ENCODE measurements at places on chromosomes 6 and 20. TPM values are rescaled to one million over a fixed set of nuclear protein-coding genes. Genes with fewer than 3 reads are reported as not detected.
A peak's percentile ranks its signal among the peaks of the same experiment; 100 is the strongest.

- no peaks in the 10 kb centered on the region for H3K27me3 ChIP-seq
- H3K27ac ChIP-seq, result no peak overlapping the region
- no peak for DNase-seq
- H3K4me3 ChIP-seq, result no peak overlapping the region
- H3K36me3 ChIP-seq, result no peaks in the 10 kb centered on the region
These were observed 147.0 kb downstream of the CDH26 start for GRCh38 chr20:60104993-60105803.

GRCh38 chr6:61649845-61650244 lies 636.2 kb downstream of the KHDRBS2 start:
- no peak for DNase-seq
- H3K4me3 ChIP-seq, result no peak overlapping the region
- H3K27ac ChIP-seq, result no peak overlapping the region
- no peaks in the 10 kb centered on the region for H3K4me1 ChIP-seq
- no peaks in the 10 kb centered on the region for H3K27me3 ChIP-seq
- H3K36me3 ChIP-seq, result no peaks in the 10 kb centered on the region

DNA sequence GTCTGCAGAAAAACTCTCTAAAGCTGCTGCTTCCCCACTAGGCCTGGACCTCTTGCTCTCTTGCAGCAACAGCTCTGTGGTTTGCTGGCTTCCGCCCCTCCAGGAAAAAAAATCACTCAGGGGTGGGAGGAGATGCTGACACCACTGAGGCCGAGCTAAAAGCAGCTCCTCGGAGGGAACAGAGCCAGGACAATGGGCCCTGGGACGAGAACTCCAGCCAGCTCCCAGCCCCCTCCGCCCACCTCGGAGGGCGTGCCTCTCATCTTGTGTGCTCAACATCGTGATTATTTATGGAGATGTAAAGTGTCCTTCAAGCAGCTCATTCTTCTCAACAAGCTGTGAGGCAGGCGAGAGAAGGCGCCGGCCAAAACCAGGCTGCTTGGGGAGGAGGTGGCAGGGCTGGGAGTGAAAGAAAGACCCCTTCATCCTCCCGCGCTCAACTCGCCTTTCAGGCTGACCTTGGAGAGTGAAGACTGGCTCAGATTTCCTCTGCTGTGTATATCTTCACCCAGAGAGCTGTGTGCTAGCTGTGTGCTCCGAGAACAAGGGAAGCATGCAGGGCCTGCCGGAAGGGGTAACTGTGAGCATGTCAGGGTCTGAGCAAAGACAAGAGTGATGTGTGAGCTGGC lies 53.5 kb upstream of the LRFN2 start:
- no peaks in the 10 kb centered on the region for H3K4me1 ChIP-seq
- H3K27ac ChIP-seq, result no peak overlapping the region
- no peaks in the 10 kb centered on the region for H3K36me3 ChIP-seq
- peaks cover 3% of the 10 kb centered on the region for H3K27me3 ChIP-seq
- no peak for DNase-seq

DNA sequence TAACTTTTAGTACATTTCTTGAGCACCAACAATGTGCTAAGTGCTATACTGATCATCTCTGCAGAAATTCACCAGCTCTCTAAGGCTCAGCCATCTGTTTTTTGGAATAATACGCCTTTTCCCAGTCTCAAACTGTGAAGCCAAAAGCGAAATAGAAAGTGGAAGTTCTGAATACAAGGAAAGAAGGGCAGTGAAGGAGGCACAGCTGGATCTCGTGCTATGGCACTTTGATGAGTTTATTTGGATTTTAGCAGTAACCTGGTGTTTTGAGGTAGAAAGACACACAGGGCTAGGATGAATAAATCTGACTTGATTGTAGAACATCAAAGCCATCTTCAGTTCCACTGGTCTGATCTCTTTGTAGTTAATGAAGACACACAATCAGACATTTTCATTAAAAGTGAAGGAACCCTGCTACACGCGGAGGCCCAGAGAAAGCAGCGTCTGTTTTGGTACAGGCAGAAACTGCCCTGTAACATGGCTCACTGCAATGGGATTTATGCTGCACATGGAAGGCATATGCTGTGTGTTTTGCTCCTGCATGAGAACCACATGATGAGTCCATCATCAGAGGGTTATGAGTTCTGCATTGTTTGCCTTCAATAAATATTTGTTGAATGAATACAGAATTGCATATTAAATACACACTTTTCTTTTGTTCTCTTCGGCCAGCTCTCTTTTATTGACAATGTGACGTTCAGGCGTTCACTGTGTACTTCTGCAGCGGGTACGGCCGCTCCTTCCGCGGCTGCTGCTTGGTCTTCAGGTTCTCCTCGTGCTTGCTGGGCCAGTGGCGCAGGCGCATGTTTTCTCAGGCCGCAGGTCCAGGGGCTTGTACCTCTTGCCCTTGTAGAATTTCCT lies 100.9 kb downstream of the PREP start:
- no peaks in the 10 kb centered on the region for H3K4me1 ChIP-seq
- DNase-seq, result no peak
- H3K27me3 ChIP-seq, result no peaks in the 10 kb centered on the region
- H3K4me3 ChIP-seq, result no peak overlapping the region

GRCh38 chr6:7042654-7043545 lies 64.9 kb upstream of the RREB1 start:
- peak; percentile 56 for DNase-seq
- H3K27me3 ChIP-seq, result no peaks in the 10 kb centered on the region
- peaks cover 26% of the 10 kb centered on the region for H3K4me1 ChIP-seq
- peak overlapping the region; percentile 8 for H3K4me3 ChIP-seq
- no peaks in the 10 kb centered on the region for H3K36me3 ChIP-seq
- H3K27ac ChIP-seq, result peak overlapping the region; percentile 81

DNA sequence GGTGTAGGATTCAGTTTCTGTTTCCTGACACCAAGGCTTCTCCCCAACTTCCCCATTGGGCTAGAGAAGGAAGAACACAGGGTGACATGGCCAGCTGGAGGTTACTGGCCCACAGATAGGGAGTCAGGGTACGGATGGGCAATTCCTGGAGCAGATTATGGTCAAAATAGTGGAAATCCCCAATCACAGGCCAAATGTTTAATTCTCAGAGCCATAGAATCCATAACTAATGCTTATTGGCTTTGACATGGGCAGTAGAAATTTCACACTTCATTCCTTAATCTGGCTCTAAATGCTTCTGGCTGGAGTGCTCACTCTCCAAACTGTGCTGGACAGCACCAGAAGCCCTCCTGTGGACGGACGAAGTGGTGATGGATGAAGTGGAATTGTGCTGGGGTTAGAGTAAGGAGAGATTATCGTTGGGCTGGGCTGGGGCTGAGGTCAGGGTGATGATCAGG lies 887 bp downstream of the SIGLEC1 start:
- H3K4me1 ChIP-seq, result no peaks in the 10 kb centered on the region
- H3K27ac ChIP-seq, result no peak overlapping the region
- no peaks in the 10 kb centered on the region for H3K27me3 ChIP-seq
- H3K36me3 ChIP-seq, result no peaks in the 10 kb centered on the region

- peaks cover 6% of the 10 kb centered on the region for H3K27me3 ChIP-seq
- no peak overlapping the region for H3K4me3 ChIP-seq
- no peak overlapping the region for H3K27ac ChIP-seq
- H3K36me3 ChIP-seq, result no peaks in the 10 kb centered on the region
- no peaks in the 10 kb centered on the region for H3K4me1 ChIP-seq
- DNase-seq, result peak; percentile 38
These were observed 31.0 kb downstream of the NPEPL1 start for GRCh38 chr20:58723628-58723984.

CRISP2 gene
- not detected for total RNA-seq

TP53TG5 gene
- not detected for total RNA-seq

DCDC2 gene
- total RNA-seq, result 191 TPM

CNKSR3 gene
- 31.8 TPM for total RNA-seq

SRMS gene
- not detected for total RNA-seq

ADA gene
- 21.1 TPM for total RNA-seq

ZNF165 gene
- total RNA-seq, result 11.0 TPM

BEND6 gene
- not detected for total RNA-seq
